ENCODE measurements at places on chromosomes 3 and 15.

DNA sequence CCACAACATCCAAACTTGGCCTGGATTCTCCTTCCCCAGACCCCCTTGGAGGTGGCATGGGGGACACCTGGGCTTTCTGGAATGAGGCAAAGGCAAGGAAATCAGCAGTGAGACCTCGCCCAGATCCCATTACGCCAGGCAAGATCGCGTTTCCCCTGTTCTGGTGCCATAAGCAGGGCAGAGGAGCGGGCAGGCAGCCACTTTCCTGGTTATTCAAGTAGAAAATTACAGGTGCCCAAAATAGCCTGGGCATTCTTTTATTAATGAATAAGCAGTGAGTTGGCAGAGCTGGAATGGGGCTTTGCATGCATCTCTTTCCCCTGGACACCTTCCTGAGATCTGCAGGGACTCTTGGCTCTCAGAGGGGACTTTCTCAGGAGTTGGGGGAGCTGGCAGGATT is 31.5 kb upstream of the FAM107A start:
- peak overlapping the region; percentile 38 for H3K27ac ChIP-seq
- DNase-seq, result no peak
- H3K4me3 ChIP-seq, result no peak overlapping the region
- H3K4me1 ChIP-seq, result no peaks in the 10 kb centered on the region

GRCh38 chr3:112569265-112569664 is 7.4 kb downstream of the SLC35A5 start:
- DNase-seq, result no peak
- H3K4me1 ChIP-seq, result no peaks in the 10 kb centered on the region
- H3K27me3 ChIP-seq, result no peaks in the 10 kb centered on the region
- no peaks in the 10 kb centered on the region for H3K36me3 ChIP-seq
- no peak overlapping the region for H3K27ac ChIP-seq
- H3K4me3 ChIP-seq, result no peak overlapping the region

DNA sequence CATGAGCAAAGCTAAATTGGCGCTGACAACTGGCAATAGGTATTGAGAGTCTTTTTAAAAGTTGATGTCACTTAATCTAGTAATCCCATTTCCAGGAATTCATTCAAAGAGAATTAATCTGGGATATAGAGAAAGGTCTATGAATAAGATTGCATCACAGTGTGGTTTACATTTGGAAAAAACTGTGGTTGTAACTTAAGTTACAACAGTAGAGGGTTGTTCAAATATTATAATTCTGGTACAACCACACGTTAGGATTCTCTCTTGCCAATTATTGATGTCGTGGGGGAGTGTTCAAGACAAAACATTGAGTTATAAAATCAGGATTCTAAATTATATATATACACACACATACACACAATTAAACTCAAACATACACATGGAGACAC is 79.8 kb downstream of the LIPC start:
- no peak overlapping the region for H3K27ac ChIP-seq
- H3K4me3 ChIP-seq, result no peak overlapping the region
- DNase-seq, result no peak
- H3K4me1 ChIP-seq, result peaks cover 3% of the 10 kb centered on the region
- no peaks in the 10 kb centered on the region for H3K27me3 ChIP-seq

DNA sequence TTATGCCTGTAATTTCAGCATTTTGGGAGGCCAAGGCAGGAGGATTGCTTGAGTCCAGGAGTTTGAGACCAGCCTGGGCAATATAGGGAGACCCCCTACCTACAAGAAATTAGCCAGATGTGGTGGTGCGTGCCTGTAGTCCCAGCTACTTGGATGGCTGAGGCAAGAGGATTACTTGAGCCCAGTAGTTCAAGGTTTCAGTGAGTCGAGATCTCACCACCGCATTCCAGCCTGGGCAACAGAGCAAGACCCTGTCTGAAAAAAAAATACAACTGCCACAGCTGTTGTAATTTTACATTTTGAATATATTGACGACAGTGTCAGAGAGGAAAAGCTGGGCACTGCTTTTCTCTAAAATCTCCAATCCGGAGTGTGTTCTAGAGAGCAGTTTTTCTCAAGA is 21.2 kb downstream of the TATDN2 start:
- no peak overlapping the region for H3K4me3 ChIP-seq
- no peak overlapping the region for H3K27ac ChIP-seq
- no peaks in the 10 kb centered on the region for H3K27me3 ChIP-seq
- peaks cover 10% of the 10 kb centered on the region for H3K4me1 ChIP-seq
- no peak for DNase-seq

DNA sequence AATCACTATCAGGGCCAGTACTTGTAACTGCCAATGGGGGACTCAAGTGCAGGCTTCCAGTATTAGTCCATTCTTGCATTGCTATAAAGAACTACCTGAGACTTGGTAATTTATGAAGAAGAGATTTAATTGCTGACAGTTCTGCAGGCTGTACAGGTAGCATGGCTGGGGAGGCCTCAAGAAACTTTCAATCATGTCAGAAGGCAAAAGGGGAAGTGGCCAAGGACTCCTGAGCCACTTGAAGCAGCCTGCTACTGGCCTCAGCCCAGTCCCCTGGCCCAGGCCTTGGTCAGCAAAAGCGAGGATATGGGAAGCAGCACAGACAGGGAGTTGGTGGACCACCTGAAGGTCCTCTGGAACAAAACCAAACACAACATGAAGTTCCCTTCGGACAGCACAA is 29.2 kb upstream of the OR5K1 start:
- no peak overlapping the region for H3K27ac ChIP-seq
- no peaks in the 10 kb centered on the region for H3K36me3 ChIP-seq
- no peaks in the 10 kb centered on the region for H3K27me3 ChIP-seq
- DNase-seq, result no peak
- no peak overlapping the region for H3K4me3 ChIP-seq
- no peaks in the 10 kb centered on the region for H3K4me1 ChIP-seq

DNA sequence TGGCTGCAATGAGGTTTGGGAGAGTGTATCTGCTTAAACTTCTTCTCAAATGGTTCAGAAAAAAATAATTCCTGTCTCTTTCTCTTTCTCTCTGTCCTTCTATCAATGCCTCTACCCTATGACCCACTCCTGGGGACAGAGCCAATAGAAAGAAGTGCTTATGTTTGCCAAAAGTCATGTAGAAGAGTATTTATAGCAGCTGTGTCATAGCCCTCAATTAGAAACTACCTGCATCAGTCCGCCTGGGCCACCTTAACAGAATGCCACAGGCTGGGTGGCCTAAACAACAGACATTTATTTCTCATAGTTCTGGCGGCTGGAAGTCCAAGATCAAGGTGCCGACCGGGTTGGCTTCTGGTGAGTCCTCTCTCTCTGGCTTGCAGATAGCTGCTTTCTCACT is 92.5 kb downstream of the HMG20A start:
- no peaks in the 10 kb centered on the region for H3K27me3 ChIP-seq
- H3K36me3 ChIP-seq, result no peaks in the 10 kb centered on the region
- H3K4me3 ChIP-seq, result no peak overlapping the region
- H3K27ac ChIP-seq, result no peak overlapping the region
- DNase-seq, result no peak
- peaks cover 8% of the 10 kb centered on the region for H3K4me1 ChIP-seq

DNA sequence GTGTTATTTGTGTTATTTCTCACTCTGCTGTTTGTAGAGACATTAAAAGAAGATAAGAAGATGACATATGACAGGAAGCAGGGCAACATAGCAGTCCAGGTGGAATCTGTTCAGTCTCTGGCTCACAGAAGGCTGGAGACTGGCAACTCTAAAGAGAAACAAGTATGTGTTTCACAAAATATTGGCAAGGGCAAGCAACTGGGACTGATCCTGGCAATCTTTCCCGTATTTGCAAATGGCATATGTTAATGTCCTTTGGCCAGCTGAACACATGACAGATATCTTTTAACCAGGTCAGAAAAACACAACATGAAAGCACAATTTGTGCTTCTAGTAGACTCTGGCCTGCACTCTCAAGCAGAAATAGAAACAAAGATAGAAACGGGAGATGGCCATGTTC is 1354.1 kb upstream of the EPHA6 start:
- H3K27ac ChIP-seq, result no peak overlapping the region
- H3K27me3 ChIP-seq, result no peaks in the 10 kb centered on the region
- no peaks in the 10 kb centered on the region for H3K36me3 ChIP-seq
- no peak overlapping the region for H3K4me3 ChIP-seq
- DNase-seq, result no peak

- H3K4me3 ChIP-seq, result no peak overlapping the region
- no peak for DNase-seq
- peaks cover 4% of the 10 kb centered on the region for H3K4me1 ChIP-seq
Observed at GRCh38 chr3:156664831-156665178, 9.6 kb upstream of the TIPARP start.

DNA sequence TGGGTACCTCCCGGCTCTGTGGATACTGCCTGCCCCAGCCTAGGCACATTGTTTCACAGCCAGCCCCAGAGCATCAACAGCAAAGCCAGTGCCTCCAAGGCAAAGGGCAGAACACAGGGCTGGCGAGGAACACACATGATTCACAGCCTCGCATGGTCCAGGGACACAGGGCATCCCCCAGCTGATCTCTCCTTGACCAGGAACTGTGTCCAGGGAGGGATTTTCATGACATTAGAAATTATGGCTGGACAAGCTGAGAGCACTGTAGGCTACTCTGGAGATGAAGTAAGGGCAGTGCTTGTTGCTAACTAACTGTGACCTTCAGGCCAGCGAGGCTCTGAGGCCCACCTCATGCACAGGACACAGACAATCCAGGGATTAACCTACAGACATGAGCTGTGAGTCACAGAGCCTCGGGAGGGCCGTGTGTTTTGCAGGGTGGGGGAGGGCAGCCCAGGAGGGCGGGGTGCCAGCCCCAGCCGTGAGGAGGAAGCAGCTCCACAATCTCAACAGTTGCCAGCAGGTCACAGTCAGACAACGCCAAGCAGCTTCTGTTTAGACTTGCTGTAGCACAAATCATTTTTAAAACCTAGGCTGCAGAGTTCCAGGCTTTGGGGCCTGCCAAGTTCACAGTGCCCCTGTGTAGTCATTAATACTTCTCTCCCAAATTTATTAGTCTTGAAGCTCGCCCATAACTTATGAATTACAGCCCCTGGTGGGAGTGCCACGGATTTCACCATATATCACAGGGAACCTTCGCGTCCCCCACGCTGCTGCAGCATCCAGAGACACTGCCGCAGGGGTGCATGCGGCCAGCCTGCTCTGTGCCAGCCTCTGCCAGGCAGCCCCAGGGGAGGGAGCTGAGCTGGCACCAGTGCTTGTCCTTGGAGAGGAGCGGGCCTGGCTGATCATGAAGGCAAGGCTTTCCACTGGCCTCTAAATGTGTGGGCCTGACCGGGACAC is 114.7 kb downstream of the ETFA start:
- H3K4me3 ChIP-seq, result no peak overlapping the region
- H3K36me3 ChIP-seq, result no peaks in the 10 kb centered on the region
- H3K27me3 ChIP-seq, result peaks cover 20% of the 10 kb centered on the region

All from esophagus squamous epithelium (tissue), 5 donors.